ENCODE measurements at places on chromosomes 16 and 17. TPM values are rescaled to one million over a fixed set of nuclear protein-coding genes. Genes with fewer than 3 reads are reported as not detected.

The HSPB9 gene
- polyA plus RNA-seq = not detected

The ACSM2A gene
- not detected for polyA plus RNA-seq

The AURKB gene
- polyA plus RNA-seq = 26.1 TPM

The ABCC12 gene
- polyA plus RNA-seq = not detected

The SLC4A1 gene
- not detected for polyA plus RNA-seq

The HOXB2 gene
- polyA plus RNA-seq = 1.7 TPM

The NPB gene
- 0.21 TPM for polyA plus RNA-seq

The SMIM36 gene
- polyA plus RNA-seq = not detected

The SLC6A2 gene
- not detected for polyA plus RNA-seq

DNA sequence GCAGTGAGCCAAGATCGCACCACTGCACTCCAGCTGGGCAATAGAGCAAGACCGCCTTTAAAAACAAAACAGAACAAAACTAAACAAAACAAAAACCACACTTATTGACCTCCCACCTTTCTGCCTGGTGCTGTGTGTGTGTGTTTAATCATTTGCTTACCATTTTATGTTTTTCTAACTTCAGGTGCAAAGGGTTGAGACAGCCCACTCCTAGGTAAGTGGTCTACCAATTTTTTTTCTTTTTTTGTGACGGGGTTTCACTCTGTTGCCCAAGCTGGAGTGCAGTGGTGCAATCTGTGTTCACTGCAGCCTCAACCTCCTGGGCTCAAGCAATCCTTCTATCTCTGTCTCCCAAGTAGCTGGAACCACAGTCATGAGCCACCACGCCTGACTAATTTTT is 65.8 kb downstream of the SALL1 start:
- DNase-seq = no peak

GRCh38 chr17:8173056-8173870 is 2.9 kb downstream of the TMEM107 start:
- DNase-seq = peak; percentile 81

DNA sequence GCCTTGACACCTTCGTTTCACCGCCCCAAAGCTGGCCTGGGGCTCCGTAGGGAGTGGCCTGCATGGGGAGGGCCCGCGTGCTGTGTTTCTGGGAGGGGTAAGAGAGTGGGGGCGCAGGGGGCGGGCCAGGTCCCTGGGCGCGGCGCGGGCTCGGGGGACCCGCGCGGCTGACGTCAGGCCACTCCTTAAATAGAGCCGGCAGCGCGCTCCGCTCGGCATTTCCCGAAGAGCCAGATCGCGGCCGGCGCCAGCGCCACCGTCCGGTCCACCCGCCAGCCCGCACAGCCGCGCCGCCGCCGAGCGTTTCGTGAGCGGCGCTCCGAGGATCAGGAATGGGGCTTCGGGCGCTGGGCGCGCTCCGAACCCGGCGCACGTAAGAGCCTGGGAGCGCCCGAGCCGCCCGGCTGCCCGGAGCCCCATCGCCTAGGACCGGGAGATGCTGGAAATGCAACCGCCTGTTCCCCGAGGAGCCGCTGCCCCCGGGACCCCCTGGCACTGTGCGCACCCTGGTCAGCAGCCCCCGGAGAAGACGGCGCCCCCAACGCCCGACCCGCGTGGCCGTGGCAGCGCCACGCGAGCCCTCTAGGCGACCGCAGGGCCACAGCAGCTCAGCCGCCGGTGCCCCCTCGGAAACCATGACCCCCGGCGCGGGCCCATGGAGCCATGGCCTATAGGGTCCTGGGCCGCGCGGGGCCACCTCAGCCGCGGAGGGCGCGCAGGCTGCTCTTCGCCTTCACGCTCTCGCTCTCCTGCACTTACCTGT is at the start of gene HS3ST2:
TSS of gene HS3ST2 (plus strand) at position 215 of the 763 bp plus-strand sequence. CDS start at position 664, 449 bp downstream.
- no peak for DNase-seq

DNA sequence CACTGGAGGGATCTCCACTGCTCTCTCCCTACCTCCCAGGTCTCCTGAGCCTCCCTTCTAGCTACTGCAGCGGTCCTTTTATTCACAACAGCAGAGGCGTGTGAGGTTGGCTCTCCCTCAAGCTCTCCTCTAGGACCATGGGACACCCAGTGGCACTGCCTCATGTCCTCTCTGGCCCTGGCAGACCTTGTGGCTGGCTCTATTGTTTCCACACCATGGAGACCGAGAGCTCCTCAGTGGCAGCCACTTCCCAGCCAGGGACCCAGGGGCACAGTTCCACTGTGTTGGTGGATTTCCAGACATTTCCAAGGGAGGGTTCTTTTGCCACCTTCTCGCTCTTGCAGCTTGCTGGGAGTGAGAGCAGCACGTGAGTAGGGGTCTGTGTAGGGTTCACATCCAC is 204.9 kb downstream of the AXIN2 start:
- no peak for DNase-seq

- DNase-seq = no peak
Observed at GRCh38 chr17:67511012-67511411, 133.9 kb downstream of the PITPNC1 start.

- no peak for DNase-seq
Observed at GRCh38 chr16:47139561-47140185, 4.1 kb downstream of the NETO2 start.

DNA sequence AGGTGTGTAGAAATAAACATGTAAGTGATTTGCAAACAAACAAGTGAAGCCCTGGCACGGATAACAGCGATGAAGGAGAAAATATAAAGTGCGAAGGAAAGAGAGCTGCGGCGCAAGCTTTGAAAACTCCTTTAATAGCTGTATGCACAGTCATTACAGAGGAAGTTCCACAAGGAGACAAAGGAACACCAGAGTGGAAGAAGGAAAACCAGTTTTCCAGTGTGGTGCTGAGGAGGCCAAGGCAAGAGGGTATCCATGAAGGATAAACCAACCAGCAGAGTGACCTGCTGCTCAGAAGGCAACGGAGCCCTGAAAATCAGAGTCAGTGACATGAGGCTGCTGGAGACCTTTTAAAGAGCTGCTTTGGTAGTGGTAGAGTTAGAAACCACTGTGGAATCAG is 24.4 kb downstream of the METTL16 start:
- DNase-seq = no peak

DNA sequence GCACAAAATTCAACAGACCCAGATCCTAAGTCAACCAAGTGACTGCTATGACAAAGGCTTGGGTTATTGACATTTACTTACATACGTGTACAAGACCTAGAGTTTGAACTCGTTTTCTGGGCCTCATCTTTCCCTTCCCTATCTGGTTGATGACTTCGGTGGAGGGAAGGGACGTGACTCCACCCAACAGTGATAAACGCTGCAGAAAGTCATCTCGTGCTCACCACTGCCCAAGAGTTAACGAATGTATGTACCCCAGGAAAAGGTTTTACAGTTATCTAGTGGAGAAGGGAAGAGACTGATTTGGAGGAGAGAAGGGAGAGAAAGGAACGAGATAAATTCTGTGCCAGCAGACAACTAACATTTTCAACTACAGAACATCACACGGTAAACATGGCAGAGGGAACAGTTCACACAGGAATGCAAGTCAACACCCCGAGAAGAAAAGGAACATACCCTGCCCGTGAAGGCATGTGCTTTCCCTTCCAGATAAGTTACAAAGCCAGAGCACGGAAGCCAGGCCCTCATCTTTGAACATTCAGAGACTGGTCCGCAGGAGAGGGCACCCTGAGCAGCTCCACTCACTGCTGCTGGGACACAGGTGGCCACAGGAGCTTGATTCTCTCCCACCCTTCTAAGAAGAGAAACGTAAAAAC is 13.9 kb upstream of the CYTH1 start:
- no peak for DNase-seq

- DNase-seq = no peak
Observed at GRCh38 chr17:64941761-64942160, 22.5 kb upstream of the LRRC37A3 start.

GRCh38 chr16:85511938-85512807 is 100.9 kb upstream of the GSE1 start:
- DNase-seq = no peak

DNA sequence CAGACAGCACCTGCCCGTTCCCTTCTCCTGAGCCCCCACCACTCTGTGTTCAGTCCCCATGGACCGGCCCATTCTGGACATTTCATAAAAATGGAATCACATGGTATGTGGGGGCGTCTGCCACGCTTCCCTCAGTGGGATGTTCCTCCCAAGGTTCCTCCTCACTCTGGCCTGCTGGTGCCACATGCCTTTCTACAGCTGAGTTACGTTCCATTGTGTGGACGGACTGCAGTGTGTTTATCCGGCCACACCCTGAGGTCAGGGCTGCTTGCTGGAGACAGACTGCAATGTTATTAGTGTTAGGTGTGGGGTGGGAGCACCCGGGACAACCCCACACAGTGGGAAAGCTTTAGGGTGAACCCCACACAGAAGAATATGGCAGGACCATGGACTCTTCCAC is 5.9 kb upstream of the AATK start:
- peak; percentile 19 for DNase-seq

- DNase-seq = no peak
Observed at GRCh38 chr17:77741109-77741508, 217.4 kb upstream of the TNRC6C start.

DNA sequence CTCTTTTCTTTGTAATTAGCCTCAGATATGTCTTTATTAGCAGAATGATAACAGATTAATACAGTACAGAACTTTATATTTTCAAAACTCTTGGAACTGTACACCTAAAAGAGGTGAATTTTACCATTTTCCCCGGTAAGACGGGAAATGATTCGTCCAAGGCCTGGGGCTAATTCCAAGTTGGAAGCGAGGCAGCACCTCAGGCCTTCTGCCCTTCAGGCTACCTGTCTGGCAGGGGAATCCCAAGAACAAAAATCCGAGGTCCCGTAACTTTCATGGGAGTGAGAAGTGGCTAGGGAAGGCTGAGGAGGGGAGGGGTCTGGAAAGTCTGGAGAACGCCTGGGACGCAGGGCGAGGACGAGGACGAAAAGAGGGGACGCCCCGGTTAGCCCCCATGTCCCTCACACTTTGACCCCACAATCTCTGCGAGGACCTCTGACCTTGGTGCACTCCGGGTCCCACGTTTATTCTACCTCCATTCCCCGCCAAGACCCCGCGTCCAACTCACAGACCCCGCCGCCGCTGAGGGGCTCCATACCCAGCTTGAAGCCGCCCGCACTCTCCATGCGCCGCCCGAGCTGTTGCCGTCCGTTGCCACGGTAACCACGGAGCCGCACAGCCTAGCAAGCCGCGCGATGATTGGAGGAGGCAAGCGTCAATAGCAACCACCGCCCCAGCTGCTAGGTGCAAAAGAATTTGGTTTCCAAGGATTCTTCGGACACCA is at the start of gene HYDIN:
TSS of gene HYDIN (minus strand) at position 601 of the 724 bp plus-strand sequence. CDS start 43,827 bp downstream, outside the sequence.
- DNase-seq = no peak

- DNase-seq = no peak
Observed at GRCh38 chr17:75073618-75074047, 14.1 kb upstream of the SLC16A5 start.

GRCh38 chr16:47043200-47043599 is 69.7 kb upstream of the DNAJA2 start:
- DNase-seq = no peak

DNA sequence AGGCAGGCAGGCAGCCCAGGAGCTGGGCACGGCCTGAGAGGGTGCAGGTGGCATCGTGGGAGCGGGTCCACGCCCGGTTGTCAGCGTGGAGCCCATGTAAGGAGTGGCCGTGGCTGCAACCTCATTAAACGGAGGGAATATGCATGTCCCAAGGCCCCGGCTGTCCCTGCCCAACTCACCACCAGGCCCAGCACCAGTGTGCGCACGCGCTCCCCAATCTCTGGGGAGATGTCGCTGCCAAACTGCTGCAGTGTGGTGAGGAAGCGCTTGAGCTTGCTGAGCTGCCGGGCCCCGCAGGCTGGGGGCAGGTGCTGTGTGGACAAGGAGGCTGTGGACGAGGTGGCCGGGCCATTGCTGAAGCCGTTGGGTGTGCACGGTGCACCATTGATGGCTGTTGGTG is 25.6 kb upstream of the PABPN1L start:
- DNase-seq = no peak

DNA sequence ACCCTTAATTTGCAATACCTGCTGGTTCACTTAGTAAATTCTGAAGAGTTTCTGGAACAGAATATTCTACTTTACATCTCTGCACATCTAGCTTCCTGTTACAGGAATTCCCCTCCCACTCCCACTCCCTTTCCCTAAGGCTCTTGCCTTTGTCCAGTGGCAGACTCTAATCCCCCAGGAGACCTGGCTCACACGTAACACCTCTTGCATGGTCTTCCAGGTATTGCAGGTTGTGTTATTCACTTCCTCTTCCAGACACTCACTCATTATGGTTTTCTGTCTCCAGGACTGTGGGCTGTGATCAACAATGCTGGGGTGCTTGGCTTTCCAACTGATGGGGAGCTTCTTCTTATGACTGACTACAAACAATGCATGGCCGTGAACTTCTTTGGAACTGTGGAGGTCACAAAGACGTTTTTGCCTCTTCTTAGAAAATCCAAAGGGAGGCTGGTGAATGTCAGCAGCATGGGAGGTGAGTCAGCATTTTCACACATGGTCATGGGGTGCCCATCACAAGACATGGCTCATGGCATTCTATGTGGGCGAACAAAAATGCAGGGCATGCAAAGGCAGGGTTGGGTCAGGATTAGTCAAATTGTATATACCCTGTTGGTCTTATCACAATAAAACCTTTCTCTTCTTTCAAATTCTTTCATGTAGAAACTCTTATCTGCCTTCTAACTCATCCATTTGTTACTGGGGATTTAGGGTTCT is 35.8 kb downstream of the HSD17B2 start:
- DNase-seq = peak; percentile 30

GRCh38 chr17:5035315-5035714 is at the start of gene SLC52A1:
Gene SLC52A1, minus strand, starts transcription at chr17:5035426. Its CDS starts 820 bp downstream, at chr17:5034606.
- no peak for DNase-seq

GRCh38 chr17:81493198-81494038 is 19.2 kb downstream of the ACTG1 start:
- no peak for DNase-seq

Data from BJ (cell line).